ENCODE measurements at places on chromosomes 11 and 22.

- DNase-seq = no peak
Observed at GRCh38 chr11:13229136-13229535, 48.5 kb upstream of the BMAL1 start.

- DNase-seq = no peak
Observed at GRCh38 chr11:71426413-71426812, 21.8 kb downstream of the DHCR7 start.

- no peak for DNase-seq
Observed at GRCh38 chr11:8248786-8249185, 14.9 kb downstream of the LMO1 start.

GRCh38 chr11:30960387-30960992 is 374.3 kb upstream of the MPPED2 start:
- no peak for DNase-seq

DNA sequence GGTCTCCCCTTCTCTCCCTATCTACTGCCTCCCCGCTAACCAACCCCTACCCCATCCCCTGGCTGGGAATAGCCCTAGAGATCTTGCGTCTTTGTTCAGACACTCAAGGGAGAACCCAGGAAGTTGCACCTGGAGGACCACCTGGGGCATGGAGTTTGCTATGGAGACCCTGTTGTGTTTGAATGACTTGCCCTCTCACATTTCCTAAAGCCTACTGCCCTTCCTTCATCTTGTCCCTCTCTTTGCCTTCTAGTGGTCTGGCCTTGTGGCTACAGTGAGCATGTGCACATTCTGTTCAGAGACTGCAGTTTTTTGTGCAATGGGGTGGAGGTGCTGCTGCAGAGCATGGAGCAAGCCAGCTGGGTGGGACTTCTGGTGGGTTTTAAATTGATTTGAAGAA is 42.5 kb downstream of the ZNRF3 start:
- no peak for DNase-seq

DNA sequence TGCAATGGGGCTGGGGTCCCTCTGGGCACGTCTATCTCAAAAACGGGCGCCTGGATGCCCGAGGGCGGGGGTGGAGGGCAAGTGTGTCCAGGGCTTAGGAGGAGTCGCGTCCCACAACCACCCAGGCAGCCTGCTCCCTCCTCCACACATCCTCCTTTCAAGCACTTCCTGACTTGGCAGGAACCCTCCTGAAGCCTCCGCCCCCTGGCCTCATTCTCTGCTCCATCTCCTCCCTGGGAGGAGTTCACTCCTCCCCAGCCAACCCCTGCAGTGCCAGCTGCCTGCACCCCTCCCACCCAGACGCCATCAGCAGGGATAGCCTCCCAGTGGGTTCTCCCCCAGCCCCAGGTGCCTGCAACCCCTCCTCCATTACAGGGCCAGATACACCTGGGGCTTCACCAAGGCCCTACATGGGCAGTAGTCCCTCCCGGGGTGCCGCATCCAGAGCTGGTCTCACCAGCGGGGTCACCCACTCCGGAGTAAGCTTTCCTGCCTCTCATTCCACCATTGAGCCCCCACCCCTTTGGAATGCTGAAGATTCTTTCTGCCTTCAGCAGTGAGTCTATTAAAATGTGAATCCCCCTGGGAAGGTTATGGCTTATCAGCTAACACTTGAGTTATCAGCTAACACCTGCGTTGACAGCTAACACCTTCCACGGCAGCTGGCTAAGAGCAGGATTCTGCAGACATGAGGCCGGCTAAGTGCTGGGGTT is 24.4 kb downstream of the RTN4R start:
- DNase-seq = peak; percentile 74

DNA sequence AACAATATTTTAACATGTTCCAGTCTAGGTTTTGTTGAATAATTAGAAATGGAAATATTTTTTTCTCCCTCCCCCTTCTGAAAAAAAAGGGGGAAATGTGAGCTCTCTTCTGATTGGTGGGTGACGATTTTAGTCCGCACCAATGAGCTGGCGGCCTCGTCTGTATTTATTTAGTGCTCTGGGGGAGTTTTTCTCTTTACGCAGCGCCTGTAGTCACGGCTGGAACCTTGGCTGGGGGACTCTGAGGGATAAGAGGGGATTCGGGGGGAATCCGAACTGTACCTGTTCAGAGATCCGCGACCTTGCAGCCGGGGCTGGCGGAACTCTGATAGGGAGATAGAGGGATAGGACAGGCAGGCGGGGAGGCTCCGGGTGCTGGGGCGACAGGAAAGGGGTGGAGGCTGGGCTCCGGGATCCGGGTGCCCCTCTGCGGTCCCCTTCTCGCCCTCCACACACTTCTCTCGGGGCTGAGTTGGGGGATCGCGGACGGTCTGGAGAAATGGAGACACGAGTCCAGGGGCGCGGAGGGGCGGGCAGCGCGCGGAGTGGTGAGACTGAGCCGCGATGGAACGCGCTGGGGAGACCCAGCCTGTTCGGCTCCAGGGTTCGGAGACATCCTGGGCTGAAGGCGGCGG is 99.7 kb upstream of the HSD17B12 start:
- DNase-seq = no peak

DNA sequence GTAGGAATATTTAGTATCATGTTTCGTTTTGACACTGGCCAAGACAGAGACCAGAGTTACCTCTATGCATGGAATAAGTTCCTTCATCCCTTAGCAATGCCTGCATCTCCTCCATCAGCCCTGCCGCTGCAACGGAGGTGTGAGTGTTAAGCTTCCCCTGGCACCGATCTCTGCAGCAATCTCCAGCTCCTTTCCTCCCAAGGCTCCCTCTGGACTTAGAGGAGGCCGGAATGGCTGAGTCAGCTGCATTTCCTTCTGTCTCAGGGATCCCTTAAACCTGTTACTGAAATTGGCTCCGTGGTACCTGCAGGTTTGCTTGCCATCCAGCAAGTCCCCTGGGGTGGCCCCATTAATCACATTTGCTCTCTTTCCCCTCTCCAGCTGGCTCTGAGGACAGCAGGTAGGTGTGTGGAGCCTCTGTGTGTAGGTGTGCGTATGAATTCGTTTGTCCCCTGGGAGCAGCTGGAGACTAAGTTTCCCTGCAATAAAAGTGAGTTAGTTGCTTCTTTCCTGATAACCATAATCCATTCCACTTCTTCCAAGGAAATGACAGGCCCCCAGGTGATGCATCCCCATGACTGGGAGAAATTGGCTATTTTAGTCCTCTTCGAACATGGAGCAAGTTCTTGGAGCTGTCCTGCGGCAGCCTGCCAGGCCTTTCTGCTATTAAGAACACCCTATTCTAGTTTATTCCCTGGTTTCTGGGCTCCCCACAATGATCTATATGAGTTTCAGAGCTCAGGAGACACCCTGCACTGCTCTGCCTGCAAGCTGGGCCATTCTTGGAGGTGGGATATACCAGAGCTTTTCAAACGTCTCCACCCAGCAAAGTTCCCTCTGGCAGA is 457.2 kb upstream of the CADM1 start:
- no peak for DNase-seq

GRCh38 chr11:72989727-72990126 is 152.4 kb downstream of the FCHSD2 start:
- DNase-seq = no peak

DNA sequence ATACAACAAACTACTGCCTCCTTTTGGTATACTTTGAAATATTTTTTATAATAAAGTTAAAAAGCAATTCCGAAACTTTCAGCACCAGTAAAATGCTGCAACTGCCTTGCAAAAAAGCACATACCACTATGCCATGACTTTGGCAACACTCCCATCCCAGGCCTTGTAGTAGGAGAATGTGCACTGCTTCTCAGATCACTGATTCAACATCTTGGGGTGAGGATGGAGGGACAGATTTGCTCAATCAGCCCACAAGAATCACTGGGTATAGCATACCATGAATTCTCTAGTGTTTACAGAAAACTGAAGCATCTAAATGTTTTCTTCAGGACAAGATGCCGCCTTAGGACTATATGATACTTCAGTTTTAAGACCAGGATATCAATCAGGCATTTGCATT is 14.9 kb downstream of the EIF4ENIF1 start:
- DNase-seq = no peak

- no peak for DNase-seq
Observed at GRCh38 chr11:44096360-44097185, 1.1 kb downstream of the EXT2 start.

GRCh38 chr22:37982151-37982785 is 2.1 kb downstream of the SOX10 start:
- DNase-seq = no peak

DNA sequence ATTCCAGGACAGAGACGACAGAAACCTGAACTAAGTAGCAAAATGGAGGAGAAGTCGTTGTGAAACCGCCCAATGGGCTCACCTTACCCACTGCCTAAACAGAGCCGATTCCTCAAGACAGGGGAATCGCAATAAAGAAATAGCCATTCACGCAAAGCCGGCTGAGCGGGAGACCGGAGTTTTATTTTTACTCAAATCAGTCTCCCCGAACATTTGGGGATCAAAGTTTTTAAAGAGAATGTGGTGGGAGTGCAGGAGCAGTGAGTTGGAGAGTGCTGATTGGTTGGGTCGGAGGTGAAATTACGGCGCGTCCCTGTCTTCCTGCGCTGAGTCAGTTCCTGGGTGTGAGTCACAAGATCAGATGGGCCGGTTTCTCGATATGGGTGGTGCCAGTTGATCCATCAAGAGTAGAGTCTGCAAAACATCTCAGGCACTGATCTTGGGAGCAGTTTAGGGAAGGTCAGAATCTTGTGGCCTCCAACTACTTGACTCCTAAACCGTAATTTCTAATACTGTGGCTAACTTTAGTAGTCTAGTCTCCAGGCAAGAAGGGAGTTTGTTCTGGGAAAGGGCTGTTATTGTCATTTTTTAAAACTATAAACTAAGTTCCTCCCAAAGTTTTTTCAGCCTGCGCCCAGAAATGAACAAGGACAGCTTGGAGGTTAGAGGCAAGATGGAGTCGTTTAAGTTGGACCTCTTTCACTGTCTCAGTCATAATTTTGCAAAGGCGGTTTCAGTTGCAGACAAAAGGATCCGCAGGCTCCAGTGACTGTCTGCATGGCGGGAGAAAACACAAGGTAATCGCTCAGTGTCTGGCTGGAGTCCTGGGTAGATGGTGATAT is 34.1 kb downstream of the OR4D9 start:
- peak; percentile 75 for DNase-seq

DNA sequence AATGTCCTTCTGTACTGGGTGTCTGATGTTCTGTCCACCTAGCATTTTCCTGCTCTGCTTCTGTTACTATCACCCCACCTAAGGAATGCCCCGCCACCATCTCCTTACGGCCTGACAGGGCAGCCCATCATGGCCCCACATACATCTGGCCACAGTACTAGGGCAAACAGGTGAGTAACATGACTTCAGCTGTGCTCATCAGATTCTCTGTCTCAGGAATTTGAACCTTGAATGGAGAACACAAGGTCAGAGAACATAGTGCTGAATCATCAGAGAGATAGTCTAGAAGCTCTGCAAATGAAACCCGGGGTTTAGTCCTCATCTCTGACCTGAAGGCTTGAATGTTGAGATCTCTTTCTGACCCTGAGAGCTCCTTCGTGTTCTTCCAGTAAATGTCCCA is 32.4 kb downstream of the ZC3H12C start:
- no peak for DNase-seq

- peak; percentile 89 for DNase-seq
Observed at GRCh38 chr11:46238967-46239800, 38.3 kb upstream of the CREB3L1 start.

GRCh38 chr11:79671401-79671800 is 230.6 kb upstream of the TENM4 start:
- DNase-seq = no peak

GRCh38 chr11:1513326-1514296 is 27.0 kb upstream of the MOB2 start:
- no peak for DNase-seq

DNA sequence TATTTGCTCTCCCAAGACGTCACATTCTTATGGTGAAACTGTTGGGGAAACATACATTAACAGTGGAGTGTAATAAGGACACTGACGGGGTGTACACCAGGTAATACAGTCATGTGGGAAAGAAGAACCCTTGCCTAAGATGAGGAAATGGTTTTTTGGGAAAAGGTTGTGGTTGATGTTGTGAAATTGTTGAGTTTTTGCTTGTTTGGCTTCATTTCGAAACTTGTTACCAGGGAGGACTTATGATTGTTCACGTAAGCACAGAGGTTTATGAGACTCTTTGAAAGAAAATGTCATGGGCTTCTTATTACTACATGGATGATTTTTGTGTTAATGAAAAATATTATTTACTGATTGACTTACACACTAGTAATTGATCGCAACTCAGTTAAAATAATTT is 16.8 kb downstream of the ANO3 start:
- DNase-seq = no peak

DNA sequence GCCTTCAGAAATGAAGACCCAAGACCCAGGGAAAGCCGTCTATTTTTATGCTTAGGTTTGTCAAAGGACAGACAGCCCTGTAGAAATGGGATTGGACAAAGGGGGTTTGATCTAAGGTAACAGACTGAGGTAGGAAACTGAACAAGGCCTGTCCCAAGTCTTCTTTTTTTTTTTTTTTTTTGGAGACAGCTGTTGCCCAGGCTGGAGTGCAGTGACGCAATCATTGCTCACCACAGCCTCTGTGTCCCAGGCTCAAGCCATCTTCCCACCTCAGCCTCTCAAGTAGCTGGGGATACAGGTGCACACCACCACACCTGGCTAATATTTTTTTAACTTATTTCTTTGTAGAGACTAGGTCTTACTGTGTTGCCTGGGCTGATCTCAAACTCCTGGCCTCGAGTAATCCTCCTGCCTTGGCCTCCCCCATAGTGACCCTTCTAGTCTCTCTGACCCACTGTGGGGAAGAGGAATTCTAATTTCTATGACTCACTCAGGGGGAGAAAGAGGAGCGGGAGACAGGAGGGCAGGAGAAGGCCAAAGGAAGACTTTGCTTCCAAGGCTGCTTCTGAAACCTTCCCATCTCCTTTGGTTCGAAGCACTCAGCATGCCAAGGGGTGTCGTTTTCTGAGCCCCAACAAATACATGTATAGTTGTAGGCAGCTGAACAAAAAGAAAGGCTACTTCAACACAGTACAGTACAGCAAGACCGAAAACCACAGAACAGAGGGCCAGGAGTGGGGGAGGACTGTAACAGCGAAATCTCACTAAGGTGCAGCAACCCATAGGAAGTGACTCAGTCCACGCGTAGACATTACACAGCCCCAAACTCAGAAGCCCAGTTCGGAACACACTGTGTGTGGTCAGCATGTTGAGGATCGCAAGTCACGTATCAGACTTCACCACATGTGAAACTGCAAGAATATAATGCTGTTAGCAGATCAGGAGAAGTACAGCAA is 872 bp downstream of the TMA7B start:
- peak; percentile 60 for DNase-seq

DNA sequence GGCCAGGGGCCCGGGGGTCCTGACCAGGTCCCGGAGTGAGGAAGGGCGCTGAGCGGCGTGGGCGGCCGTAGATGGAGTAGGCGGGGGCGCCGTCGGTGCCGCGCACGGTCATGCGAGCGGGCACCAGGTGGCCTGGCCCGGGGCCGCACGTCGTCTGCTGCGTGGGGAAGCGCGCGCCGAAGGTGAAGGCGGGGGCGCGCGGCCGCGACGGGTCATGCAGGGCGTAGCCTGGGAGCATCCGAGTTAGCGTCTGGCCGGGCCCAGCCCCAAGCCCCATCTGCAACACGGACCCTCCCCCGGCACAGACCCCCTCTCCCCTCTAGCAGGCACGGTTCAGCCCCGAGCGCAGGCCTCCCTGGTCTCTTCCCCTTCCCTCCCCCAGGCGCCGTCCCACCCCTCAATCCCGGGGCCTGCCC is 1.7 kb upstream of the TYMP start:
- no peak for DNase-seq

- no peak for DNase-seq
Observed at GRCh38 chr11:68215087-68215445, 2.0 kb upstream of the KMT5B start.

- DNase-seq = peak; percentile 71
Observed at GRCh38 chr22:30444632-30445437, 19.3 kb downstream of the MTFP1 start.

GRCh38 chr11:120756931-120757330 is 245.4 kb downstream of the GRIK4 start:
- DNase-seq = no peak

All from HTR-8/SVneo (cell line).